LoVo (cell line): ENCODE measurements at places on chromosomes 13 and 19.

DNA sequence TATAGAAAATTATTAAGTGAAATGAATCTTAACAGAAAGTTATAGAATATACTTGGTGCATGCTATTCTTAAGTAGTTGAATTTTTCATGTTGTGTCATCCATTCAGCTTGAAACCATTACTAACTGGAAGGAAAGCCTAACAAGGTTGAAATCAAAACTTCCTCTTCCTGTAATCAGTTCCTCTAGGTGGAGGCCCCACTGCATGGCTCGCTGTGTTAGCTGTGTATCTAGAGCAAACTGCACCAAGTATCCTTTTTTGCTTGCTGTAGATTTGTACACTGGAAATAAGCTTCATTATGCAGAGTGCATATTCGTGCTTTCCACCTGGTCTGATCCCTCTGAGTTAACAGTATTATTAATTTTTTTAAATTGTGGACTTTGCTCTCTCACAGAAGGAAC lies 1146.1 kb downstream of the EFNB2 start:
- DNase-seq = no peak

- no peak for DNase-seq
Measured at GRCh38 chr19:17775245-17775927, 19.6 kb upstream of the B3GNT3 start.

DNA sequence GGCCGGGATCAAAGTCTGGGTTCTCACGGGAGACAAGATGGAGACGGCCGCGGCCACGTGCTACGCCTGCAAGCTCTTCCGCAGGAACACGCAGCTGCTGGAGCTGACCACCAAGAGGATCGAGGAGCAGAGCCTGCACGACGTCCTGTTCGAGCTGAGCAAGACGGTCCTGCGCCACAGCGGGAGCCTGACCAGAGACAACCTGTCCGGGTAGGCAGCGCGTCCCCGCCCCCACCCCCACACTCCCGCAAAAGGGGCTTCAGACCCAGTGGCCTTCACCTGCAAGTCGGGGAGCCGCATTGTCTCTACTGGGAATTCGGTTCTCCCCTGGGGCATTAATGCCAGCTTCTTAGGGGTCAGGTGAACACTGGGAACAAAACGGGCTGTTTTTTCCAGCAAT lies 114.7 kb upstream of the MCF2L start:
- no peak for DNase-seq

- no peak for DNase-seq
Measured at GRCh38 chr13:100506154-100506553, 82.4 kb downstream of the GGACT start.

DNA sequence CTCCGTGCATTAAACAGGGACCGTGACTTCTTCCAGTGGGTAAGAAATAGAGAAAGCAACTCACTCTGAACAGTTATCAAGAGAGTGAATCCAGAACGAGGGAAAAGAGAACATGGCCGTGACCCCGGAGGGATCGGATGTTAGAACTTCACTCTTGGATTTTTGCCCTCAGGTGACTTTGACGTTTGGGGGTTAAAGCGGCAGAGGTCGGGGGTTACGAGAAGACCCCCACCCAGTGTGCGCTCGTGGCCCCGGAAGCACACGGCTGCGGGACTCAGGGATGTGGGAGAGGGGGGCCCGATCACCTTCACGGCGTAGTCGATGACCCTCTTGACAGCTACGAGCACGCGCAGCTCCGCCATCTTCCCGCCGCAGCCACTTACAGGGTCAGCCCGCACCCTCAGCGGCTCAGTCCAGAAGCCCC lies at the start of gene ETFB:
Gene ETFB, minus strand, starts transcription at position 424 of the 424 bp plus-strand sequence. Its CDS starts 62 bp downstream, at position 362.
- DNase-seq = no peak

DNA sequence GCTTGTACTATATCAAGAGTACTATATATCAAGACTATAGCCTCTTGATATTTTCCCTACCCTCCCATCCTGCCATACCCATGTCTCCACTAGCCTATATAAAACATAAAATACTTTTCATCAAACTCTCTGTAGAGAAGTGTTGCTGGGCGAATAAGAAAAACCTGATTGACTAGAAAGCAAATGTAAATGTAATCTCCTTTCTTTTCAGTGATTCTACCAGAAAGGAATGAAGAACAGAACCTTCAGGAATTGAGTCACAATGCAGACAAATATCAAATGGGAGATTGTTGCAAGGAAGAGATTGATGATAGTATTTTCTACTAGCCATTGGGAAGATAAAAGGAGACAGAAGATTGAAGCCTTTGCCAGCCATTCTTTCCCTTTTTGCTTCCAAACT lies 89.2 kb downstream of the KCNRG start:
- DNase-seq = no peak

- DNase-seq = peak; percentile 42
Measured at GRCh38 chr19:44657211-44657921, 13.7 kb downstream of the PVR start.

- DNase-seq = no peak
Measured at GRCh38 chr13:73061876-73062275, 3.1 kb downstream of the KLF5 start.

- DNase-seq = no peak
Measured at GRCh38 chr13:91368101-91368500, 20.6 kb downstream of the MIR17HG start.

GRCh38 chr13:44331912-44332851 lies 41.4 kb upstream of the SERP2 start:
- no peak for DNase-seq

- no peak for DNase-seq
Measured at GRCh38 chr13:28199089-28199488, 60.7 kb downstream of the PAN3 start.

DNA sequence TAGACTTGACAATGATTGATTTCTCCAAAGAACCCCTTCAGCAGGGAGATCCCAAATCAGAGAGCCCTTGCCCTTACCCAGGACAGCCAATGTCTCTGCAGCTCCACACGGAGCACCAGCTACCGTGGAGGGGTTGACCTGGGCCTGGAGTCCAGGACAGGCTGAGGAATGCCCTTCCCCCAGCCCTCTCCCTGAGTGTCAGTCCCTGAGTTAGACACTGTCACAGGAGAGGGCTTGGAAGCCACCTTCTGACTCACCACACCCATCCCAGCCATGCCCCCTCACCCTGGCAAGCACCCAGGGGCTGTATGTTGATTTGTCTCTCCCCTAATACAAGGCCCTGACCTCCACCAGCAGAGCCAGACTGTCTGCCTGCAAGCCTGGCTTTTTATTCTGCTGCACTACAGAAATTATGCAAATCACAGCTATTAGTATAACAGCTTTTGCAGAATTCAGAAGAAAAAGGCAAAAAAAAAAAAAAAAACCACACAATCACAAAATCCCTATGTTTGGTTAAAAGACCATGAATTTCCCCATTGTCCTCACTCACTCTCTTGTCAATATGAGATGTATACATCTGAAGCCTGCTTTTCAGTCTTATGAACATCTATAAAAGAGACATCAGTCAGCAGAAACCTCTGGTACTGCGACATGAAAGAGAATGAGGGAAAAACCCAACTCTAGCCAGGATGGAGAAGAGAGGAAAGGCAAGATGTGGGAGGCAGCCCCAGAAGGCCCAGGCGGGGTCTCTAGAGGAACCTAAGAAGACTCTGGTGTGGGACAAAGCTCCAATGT lies 240.7 kb downstream of the UQCRFS1 start:
- DNase-seq = no peak

GRCh38 chr13:32019612-32020233 lies 11.9 kb upstream of the FRY start:
- DNase-seq = peak; percentile 16

- no peak for DNase-seq
Measured at GRCh38 chr13:25329706-25330105, 28.3 kb downstream of the NUP58 start.

- no peak for DNase-seq
Measured at GRCh38 chr19:38360351-38360750, 14.0 kb upstream of the PSMD8 start.

- DNase-seq = no peak
Measured at GRCh38 chr19:18464646-18465045, 26.7 kb upstream of the ISYNA1 start.

DNA sequence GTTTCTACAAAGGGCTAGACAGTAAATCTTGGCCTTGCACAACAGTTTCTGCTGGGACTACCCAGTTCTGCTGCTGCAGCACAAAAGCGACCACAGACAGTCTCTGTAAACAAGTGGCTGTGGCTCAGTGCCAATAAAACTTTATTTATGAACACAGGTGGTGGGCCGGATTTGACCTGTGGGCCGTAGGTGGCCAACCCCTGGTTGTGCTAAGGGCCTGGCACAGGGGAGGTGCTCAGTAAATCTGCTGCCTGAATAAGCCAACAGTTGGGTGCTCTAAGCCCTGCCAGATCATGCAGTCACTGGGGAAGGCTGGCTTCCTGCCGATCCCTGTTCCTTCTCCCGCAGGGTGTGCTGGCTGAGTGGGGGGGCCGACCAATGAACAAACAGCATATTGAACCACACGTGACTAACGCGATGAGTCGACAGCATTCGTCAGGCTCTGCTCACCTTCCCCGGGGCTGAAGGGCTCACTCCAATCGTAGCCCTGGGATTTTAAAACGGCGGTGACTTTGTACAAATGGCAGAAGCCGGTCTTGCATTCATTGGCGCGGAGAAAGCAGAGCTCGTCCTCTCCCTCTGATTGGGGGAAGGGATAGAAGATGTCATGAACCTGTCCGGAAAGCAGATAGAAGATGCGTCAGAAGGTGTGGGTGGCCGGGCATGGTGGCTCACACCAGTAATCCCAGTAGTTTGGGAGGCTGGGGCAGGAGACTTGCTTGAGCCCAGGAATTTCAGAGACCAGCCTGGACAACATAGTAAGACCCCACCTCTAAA lies 24.3 kb upstream of the MYDGF start:
- no peak for DNase-seq

DNA sequence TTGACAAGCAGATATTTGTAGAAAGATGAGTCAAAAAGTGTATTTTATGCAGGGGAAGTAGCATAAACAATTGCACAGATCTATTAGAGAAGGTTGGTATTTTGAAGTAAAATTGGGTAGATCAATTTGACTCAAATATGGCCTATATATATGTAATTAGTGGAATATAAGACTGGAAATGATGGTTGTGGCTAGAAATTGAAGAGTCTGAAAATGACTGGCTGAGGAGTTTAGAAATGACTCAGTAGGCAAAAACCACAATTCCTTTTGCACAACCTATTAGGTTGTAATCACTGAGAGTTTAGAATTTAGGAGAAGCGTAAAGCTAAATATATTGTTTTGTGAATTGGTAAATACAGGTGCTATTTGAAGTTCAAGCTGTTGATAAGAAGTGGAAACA lies 622.6 kb upstream of the PCDH20 start:
- DNase-seq = no peak

- no peak for DNase-seq
Measured at GRCh38 chr13:33275916-33276315, 9.6 kb downstream of the STARD13 start.

- DNase-seq = no peak
Measured at GRCh38 chr19:3575260-3575741, 2.6 kb downstream of the HMG20B start.

DNA sequence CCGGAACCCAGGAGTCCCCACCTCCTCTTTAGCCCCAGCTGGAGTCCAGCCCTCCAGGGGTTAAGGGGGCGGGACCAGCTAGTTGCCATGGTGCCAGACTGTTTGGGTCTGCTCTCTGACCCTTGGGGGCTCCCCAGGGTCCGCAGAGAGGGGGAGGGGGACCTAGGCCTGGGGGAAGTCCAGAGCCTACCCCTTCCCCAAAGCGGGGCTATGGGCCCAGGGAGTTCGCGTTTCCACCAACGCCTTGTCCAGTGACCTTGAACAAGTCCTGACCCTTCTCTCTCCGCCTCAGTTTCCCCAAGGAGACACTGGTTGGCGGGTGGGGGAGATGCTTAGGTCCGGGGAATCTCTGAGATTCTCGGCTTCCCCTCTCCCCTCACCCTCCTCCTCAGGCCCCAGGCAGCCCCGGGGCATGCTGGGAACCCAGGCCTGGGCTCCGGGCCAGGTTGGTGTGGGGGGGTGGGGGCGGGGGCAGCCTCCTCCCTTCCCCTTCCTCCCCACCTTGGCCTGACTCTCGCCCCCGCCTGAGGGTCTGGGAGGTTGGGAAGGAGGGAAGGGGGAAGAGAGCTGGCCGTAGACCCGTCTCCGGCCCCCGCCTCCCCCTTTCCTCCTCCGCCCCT lies 2.6 kb upstream of the SPACA6 start:
- DNase-seq = no peak

- DNase-seq = no peak
Measured at GRCh38 chr13:110528371-110528770, 33.2 kb downstream of the RAB20 start.

GRCh38 chr19:585551-586110 lies 4.0 kb upstream of the HCN2 start:
- DNase-seq = no peak

GRCh38 chr13:51988988-51989618 lies 22.1 kb downstream of the ATP7B start:
- no peak for DNase-seq

- no peak for DNase-seq
Measured at GRCh38 chr19:53873773-53874605, 6.3 kb downstream of the MYADM start.

- no peak for DNase-seq
Measured at GRCh38 chr19:12090807-12091206, 26.3 kb downstream of the ZNF844 start.

DNA sequence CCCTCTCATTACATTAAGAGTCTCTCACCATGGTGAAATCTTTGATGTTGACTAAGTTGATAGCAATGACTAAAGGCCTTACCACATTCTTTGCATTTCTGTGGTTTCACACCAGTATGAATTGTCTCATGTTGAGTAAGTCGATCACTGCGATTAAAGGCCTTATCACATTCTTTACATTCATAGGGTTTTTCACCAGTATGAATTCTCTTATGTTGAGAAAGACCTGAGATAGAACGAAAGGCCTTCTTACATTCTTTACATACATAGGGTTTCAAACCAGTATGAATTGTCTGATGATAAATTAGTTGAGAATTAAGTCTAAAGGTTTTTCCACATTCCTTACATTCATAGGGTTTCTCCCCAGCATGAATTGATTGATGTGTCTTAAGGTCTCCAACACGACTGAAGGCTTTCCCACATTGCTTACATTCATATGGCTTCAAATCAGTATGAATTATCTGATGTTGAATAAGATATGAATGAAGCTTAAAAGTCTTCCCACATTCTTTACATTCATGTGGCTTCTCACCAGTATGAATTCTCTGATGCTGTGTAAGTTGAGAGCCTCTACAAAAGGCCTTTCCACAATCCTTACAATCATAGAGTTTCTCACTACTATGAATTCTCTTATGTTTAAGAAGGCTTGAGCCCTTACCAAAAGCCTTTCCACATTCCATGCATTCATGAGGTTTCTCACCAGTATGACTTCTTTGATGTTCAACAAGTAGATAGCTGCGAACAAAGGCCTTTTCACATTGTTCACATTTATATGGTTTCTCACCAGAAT lies 45.6 kb downstream of the ZNF283 start:
- DNase-seq = no peak

- DNase-seq = no peak
Measured at GRCh38 chr19:45653634-45654033, 14.4 kb upstream of the GIPR start.

GRCh38 chr13:111915104-111915551 lies 151.8 kb upstream of the SOX1 start:
- DNase-seq = no peak

DNA sequence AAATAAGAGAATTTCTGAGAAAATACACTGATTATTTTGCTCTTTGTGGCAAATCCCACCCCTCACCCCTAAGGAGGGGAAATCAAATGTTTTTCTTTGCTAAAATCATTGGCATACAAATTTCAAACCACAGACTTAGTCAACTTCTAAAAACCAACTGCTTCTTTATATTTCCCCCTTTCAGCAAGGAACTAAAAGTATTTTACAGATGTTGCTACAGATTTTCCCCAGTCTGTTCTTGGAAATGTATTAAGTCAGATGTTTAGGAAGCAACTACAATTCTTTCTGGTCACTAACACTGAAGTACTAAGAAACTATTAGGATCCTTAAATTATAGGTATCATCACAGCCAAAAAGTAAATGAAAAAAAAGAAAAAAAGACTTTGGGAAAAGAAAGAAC lies 6.9 kb downstream of the MTMR6 start:
- DNase-seq = no peak
